ENCODE measurements at places on chromosomes 11 and 22. TPM values are rescaled to one million over a fixed set of nuclear protein-coding genes. Genes with fewer than 3 reads are reported as not detected.

SHANK2 gene
- 0.04 TPM for polyA plus RNA-seq

DNA sequence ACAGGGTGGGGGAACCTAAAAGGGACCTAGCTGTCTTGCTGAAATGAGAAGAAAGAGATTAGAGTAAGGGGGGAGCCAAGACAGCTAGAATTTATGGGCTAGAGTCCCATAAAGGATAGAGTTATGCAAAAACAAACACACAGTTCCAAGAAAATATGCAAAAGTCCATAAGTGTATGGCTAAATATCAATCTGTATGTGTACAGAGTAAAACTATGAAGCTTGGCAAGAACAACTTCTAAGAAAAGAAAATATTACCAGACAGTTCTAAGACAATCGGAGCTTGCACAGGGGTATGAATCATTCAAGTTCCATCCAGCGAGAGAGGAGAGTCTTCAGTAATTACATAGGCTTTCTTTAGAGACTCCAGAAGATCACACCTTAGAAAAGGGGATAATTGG lies 41.8 kb downstream of the GDPD4 start:
- H3K27me3 ChIP-seq: 0 out of 2 replicates have a peak, but pooled peaks cover 2% of the 10 kb centered on the region
- no peak for DNase-seq
- no peak overlapping the region for H3K27ac ChIP-seq
- H3K4me1 ChIP-seq: no peaks in the 10 kb centered on the region
- H3K36me3 ChIP-seq: no peaks in the 10 kb centered on the region

DNA sequence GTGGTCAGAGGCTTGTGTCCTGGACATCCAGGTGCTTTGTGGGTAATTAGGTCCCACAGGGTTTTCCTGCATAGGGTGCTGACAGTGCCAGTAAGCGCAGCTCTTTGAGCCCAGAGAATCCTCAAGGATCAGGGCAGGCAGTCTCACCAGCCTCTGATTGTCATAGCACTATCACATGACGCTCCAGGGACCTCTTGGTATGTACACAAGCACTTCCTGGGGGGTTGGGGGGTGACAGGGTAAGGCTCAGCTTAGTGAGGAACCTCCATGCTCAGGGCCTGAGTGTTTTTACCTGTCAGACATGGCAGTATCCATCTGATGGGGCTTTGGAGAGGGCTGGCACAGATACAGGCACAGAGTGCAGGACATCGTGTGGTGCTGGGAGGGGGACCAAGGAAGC lies 27.9 kb upstream of the SUSD2 start:
- peaks cover 30% of the 10 kb centered on the region for H3K4me1 ChIP-seq
- no peak overlapping the region for H3K4me3 ChIP-seq
- no peak overlapping the region for H3K27ac ChIP-seq
- H3K36me3 ChIP-seq: no peaks in the 10 kb centered on the region
- DNase-seq: no peak

SH3BP1 gene
- polyA plus RNA-seq: 9.9 TPM

- no peaks in the 10 kb centered on the region for H3K27me3 ChIP-seq
- no peak for DNase-seq
- H3K27ac ChIP-seq: no peak overlapping the region
- H3K4me3 ChIP-seq: no peak overlapping the region
- no peaks in the 10 kb centered on the region for H3K4me1 ChIP-seq
- no peaks in the 10 kb centered on the region for H3K36me3 ChIP-seq
These were observed 27.9 kb upstream of the GRK3 start for GRCh38 chr22:25536589-25536988.

GRCh38 chr11:103525069-103525468 lies 415.8 kb downstream of the DYNC2H1 start:
- no peaks in the 10 kb centered on the region for H3K36me3 ChIP-seq
- no peak overlapping the region for H3K27ac ChIP-seq
- no peaks in the 10 kb centered on the region for H3K4me1 ChIP-seq
- no peak overlapping the region for H3K4me3 ChIP-seq

- DNase-seq: no peak
- H3K36me3 ChIP-seq: no peaks in the 10 kb centered on the region
- no peaks in the 10 kb centered on the region for H3K4me1 ChIP-seq
- H3K27me3 ChIP-seq: no peaks in the 10 kb centered on the region
These were observed 17.4 kb upstream of the PRAME start for GRCh38 chr22:22576244-22576988.

DNA sequence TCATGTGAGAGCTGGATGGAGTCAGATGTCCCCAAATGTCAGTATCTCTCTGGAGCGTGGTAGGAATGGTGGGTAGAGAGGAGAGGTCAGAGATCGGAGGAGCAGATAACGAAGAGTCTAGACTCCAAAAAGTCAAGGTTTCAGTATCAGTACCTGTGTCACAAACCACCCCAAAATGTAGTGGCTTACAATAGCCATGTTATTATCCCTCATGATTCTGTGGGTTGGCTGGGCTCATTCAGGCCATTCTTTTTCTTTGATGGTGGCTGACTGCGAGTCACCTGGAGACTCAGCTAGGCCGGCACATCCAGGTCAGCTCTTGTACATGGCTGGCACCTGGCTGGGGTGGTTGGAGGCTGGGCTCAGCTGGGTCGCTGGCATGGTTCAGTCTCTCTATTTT lies 7.3 kb upstream of the SSTR3 start:
- peak overlapping the region; percentile 80 for H3K4me3 ChIP-seq
- H3K36me3 ChIP-seq: peaks cover 3% of the 10 kb centered on the region
- H3K4me1 ChIP-seq: peaks cover 78% of the 10 kb centered on the region
- peak overlapping the region; percentile 99 for H3K27ac ChIP-seq

DRG1 gene
- polyA plus RNA-seq: 124 TPM

DNA sequence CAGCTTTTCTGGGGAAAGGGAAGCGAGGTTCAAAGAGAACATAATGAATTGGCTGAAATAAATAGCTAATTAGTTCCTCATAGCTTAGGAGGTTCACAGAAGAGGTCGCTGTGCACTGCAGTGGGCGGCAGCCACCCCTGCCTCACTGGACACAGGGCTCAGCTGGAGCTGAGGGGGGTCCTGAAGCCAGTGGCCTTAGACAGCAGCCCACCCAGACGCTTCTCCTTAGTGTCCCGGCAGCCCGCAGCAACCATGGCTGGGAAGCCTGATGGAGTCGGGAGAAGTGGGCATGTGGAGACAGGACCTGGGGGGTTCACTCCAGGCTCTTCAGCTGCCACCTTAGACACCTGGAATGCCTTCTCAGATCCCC lies 75.4 kb downstream of the TRIM29 start:
- no peak overlapping the region for H3K27ac ChIP-seq
- H3K27me3 ChIP-seq: peaks cover 3% of the 10 kb centered on the region
- DNase-seq: no peak
- H3K36me3 ChIP-seq: no peaks in the 10 kb centered on the region

DNA sequence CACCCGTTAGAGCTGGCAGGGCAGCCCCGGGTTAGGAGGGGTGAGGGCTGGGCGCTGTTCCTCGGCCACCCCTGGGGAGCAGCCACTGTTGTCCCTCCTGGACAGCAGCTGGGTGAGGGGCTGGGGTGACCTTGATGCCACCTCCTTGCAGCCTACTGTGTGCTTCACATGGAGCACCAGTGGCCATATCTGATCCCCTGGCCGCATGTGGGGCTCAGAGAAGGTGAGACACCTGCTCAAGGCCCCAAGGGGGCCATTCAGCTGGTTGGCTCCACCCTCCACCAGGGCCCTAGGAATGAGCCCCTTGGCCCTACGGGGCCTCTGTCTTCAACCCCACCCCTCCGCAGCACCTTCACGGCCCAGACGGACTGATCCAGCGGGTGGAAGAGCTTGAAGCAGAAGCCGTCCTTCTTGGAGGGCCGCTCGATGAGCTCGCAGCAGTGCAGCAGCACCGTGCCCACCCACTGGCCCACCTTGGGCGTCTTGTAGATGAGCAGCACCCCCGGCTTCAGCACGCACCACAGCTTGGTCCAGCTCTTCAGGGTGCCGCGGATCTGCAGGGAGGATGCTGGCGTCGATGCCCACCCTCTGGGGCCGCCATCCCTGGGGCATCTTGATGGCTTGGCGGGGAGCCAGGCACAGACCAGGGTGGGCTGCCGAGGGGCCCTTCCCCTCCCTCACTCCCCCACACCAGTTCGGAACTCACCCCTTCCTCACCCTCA lies 44.9 kb downstream of the OSBPL5 start:
- no peaks in the 10 kb centered on the region for H3K4me1 ChIP-seq
- H3K4me3 ChIP-seq: no peak overlapping the region
- no peak overlapping the region for H3K27ac ChIP-seq

- peaks cover 4% of the 10 kb centered on the region for H3K4me1 ChIP-seq
- no peak overlapping the region for H3K4me3 ChIP-seq
- H3K36me3 ChIP-seq: no peaks in the 10 kb centered on the region
- H3K27ac ChIP-seq: no peak overlapping the region
These were observed 2.7 kb upstream of the PLAAT3 start for GRCh38 chr11:63616953-63617352.

DNA sequence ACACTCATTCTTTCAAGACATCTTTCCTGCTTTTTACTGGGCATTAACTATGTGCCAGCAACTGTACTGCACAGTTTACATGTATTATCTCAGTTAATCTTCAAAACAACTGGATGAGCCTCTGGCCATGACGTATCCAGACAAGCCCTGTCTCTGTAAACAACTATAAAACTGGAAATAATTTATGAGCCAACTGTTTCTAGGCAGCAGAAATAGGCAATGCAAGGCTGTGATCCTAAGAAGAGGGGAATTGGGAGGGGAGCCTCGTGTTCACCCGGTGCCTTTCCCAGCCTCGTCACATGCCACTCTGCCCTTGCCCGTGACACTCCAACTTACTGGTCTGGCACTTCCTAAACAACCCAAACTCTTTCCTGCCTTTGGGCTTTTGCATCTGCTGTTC lies 82.8 kb downstream of the FBXO7 start:
- no peaks in the 10 kb centered on the region for H3K27me3 ChIP-seq
- no peak for DNase-seq
- H3K27ac ChIP-seq: no peak overlapping the region
- no peaks in the 10 kb centered on the region for H3K36me3 ChIP-seq

VSIG10L2 gene
- polyA plus RNA-seq: 0.04 TPM

- no peaks in the 10 kb centered on the region for H3K4me1 ChIP-seq
- no peak overlapping the region for H3K27ac ChIP-seq
- no peak for DNase-seq
- no peak overlapping the region for H3K4me3 ChIP-seq
- H3K36me3 ChIP-seq: no peaks in the 10 kb centered on the region
These were observed 231.3 kb downstream of the CADM1 start for GRCh38 chr11:115272925-115273324.

SLC6A5 gene
- not detected for polyA plus RNA-seq

ZNF280B gene
- 1.8 TPM for polyA plus RNA-seq

APLNR gene
- not detected for polyA plus RNA-seq

DNA sequence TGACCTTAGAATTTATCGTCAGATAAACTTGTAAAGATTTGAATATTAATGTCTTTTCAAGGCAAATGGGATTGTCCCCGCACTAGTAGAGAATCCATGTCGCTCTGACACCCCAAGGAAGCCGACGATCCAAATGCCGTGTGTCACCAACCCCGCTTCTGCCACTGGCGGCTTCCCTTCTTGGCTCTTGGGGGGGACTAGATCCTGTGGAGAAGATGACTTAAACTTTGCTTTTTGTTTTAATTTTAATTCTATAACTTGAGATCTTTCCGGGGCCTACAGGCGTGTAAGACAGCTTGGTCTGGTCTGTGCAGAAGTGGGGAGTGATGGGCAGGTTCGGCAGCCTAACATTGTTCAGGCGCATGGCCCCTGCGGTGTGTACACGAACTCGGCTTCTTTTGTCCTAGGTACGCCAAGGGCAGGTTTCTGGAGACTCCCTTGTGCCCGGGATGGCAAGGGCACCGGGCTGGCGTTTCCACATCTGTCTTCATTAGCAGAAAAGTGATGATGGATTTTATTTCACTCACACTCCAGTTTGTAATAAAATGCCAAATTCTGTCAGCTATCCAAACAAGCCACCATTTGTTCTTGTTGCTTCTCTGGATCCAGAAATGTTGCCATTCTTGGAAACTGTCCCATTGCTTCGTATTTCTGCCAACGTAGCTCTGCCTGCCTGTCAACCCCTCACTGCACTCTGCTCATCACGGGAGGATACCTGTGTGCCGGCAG lies 6.7 kb downstream of the YDJC start:
- H3K4me1 ChIP-seq: peaks cover 3% of the 10 kb centered on the region
- no peak for DNase-seq
- peaks cover 9% of the 10 kb centered on the region for H3K36me3 ChIP-seq

- H3K27ac ChIP-seq: no peak overlapping the region
- no peaks in the 10 kb centered on the region for H3K4me1 ChIP-seq
- H3K4me3 ChIP-seq: no peak overlapping the region
- DNase-seq: no peak
These were observed 18.7 kb downstream of the F2 start for GRCh38 chr11:46737699-46738098.

DNA sequence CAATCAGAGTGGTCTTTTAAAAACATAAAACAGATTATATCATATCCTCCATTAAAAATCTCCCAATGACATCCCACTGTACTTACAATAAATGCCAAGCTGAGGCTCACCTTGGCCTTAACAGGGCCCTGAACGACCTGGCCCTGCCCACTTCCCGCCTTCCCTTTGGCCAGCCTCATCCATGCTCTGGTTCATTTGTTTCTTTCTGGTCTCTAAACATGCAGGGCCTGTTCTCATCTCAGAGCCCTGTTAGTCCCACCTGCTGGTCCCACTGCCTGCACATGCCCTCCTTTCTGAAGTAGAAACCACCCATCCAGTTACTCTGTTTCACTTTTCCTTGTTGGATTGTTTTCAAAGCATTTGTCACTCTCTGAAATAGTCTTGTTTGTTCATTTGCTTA lies 227.4 kb downstream of the INSC start:
- DNase-seq: no peak
- H3K27me3 ChIP-seq: no peaks in the 10 kb centered on the region
- H3K4me1 ChIP-seq: no peaks in the 10 kb centered on the region
- no peak overlapping the region for H3K27ac ChIP-seq

- DNase-seq: no peak
- no peaks in the 10 kb centered on the region for H3K4me1 ChIP-seq
- H3K36me3 ChIP-seq: no peaks in the 10 kb centered on the region
- H3K27ac ChIP-seq: no peak overlapping the region
These were observed 636.6 kb downstream of the NTM start for GRCh38 chr11:132006884-132007580.

LRP4 gene
- not detected for polyA plus RNA-seq

Measured in GM12878 (cell line).